ENCODE measurements at places on chromosomes 3 and 15.

DNA sequence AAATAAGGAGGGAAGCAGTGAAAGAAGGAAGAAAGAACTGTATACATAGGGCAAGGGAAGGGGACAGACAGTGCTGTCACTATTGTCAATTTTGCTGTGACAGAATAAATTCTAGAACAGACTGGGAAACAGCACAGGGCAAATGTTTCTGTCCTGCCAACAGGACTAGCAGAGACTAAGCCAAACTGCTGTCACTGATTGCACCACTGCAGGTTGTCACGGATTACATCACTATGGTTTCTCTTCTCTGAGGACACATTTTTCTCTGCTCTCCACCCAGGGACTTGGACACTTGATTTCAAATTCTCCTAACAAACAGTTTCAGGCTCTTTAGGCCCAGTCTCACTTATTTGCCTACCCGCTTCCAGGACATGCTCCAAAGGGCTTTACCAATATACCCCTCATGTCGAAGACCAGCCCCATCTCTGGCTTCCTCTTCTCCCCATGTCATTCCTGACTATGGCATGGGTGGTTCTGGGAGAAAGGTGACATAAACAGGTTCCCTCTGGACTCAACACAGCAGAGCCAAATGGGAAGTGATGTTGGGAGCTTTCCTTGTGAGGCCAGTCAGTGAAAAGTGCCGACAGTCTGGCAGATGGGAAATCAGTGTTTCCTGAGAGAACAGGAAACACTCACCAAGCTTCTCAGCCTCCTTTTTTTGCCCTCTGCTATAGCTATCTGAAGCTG is 70.2 kb upstream of the ST3GAL6 start:
- DNase-seq: no peak

DNA sequence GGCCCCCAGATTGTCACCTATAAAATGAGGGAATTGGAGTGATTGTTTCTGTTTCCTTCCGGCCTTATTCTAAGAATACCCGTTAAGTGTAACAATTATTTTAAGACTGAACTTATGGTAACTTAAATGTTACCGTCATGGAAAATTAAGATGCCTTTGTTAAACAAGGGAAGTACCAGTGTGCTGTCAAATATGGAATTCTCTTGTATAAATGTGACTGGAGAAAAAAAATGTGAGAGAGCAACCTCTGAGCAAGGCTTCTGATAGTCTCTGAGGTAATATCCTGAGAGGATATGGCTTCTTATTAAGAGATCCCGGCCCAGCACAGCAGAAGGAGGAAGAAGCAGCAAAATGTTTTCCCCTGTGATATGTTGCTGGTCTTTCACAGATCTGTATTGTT is 480.7 kb upstream of the ADAMTS9 start:
- no peak for DNase-seq

DNA sequence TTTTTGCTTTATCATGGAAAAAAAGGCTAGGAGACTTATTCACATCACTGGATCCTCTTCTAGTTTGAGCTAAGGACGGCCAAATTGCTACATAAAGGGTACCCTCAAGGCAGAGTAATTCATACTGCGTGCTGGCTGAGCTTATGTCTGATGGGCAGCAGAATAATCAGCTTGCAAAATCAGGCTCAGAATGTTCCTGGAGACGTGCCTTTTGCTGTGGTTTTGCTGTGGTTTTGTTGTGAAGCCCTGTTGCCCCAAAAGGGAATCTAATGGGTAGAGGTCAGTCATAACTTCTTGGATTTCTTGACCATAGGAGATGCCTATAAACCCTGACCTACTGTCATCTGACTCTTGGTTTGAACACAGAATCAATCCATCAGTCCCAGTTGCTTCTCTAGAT is 189.9 kb downstream of the SOX2 start:
- DNase-seq: no peak

- DNase-seq: no peak
These were observed 58.6 kb upstream of the PHLDB2 start for GRCh38 chr3:111800472-111800871.

DNA sequence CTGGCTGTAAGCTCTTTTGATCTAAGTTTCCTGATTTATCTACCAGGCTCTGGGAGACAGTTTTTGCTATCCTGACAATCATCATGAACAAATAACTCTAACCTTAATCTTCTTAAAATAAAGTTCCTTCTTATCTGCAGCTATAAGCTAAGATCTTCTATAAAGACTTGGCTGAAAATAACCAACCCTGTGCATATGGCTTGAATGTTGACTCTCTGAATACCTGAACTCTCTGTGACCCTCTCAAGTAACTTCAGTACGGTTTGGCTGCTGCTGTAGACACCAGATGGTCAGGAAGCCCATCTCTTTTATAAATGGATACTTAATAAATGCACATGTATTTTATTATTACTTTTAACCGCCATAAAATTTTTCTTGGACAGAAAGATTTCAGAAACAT is 412.4 kb upstream of the CBLB start:
- no peak for DNase-seq

DNA sequence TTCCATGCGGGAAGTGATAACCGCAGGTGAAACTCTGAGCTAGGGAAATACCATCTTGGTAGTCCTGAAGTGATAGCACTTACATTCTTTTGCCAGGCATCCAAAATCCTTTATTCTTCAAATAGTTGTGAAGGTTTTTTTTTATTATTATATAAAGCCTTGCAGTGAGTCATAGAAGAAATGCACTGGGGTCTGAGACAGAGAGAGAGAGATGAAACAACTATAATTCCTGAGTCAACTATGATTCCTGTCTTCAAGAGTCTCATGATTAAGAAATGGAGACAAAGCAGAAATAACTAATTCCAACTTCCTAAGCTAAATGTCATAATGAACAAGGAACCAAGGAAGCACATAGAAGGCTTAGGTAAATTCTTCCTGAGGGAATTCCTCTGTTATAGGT is 495.6 kb downstream of the LPP start:
- no peak for DNase-seq

GRCh38 chr3:126544596-126545281 is 14.0 kb downstream of the C3orf22 start:
- no peak for DNase-seq

Measured in hematopoietic multipotent progenitor cell treated with erythropoietin and hydrocortisone succinate and interleukin-3 and kit ligand, for 17 days (in vitro differentiated cells).